Smooth muscle cell of the umbilical artery (primary cell): ENCODE measurements at places on chromosomes 7 and 10. TPM values are rescaled to one million over a fixed set of nuclear protein-coding genes. Genes with fewer than 3 reads are reported as not detected.

PLEKHS1 gene
- not detected in 2 replicates for total RNA-seq

ANKRD61 gene
- total RNA-seq: 0.23 TPM in 1 of 2 replicates, not detected in the other

CDH23 gene
- under 0.01 TPM in 2 replicates for total RNA-seq

SHH gene
- not detected in 2 replicates for total RNA-seq

HMX3 gene
- not detected in 2 replicates for total RNA-seq

EBF3 gene
- not detected in 2 replicates for total RNA-seq

CTAGE15 gene
- total RNA-seq: not detected in 2 replicates
